Upper lobe of left lung (tissue), 6 donors: ENCODE measurements at places on chromosomes 1 and 21.

- H3K27me3 ChIP-seq = no peaks in the 10 kb centered on the region
- H3K4me1 ChIP-seq = no peaks in the 10 kb centered on the region
Observed at GRCh38 chr1:236288620-236288976, 6.8 kb upstream of the ERO1B start.

- no peak overlapping the region for H3K4me3 ChIP-seq
- no peak for DNase-seq
- peaks cover 11% of the 10 kb centered on the region for H3K4me1 ChIP-seq
- no peak overlapping the region for H3K27ac ChIP-seq
Observed at GRCh38 chr1:21251773-21252471, 38.3 kb downstream of the ECE1 start.

- H3K4me3 ChIP-seq = no peak overlapping the region
- no peak overlapping the region for H3K27ac ChIP-seq
- no peaks in the 10 kb centered on the region for H3K4me1 ChIP-seq
- peak; percentile 85 for DNase-seq
- no peaks in the 10 kb centered on the region for H3K27me3 ChIP-seq
- no peaks in the 10 kb centered on the region for H3K36me3 ChIP-seq
Observed at GRCh38 chr1:111747282-111747734, 8.1 kb upstream of the INKA2 start.

GRCh38 chr1:198106011-198106410, 50.8 kb upstream of the NEK7 start:
- no peak for DNase-seq
- no peak overlapping the region for H3K27ac ChIP-seq
- H3K27me3 ChIP-seq = no peaks in the 10 kb centered on the region
- no peak overlapping the region for H3K4me3 ChIP-seq
- H3K36me3 ChIP-seq = no peaks in the 10 kb centered on the region

- no peaks in the 10 kb centered on the region for H3K4me1 ChIP-seq
- no peak overlapping the region for H3K4me3 ChIP-seq
- no peak for DNase-seq
Observed at GRCh38 chr1:87812871-87813577, 484.3 kb downstream of the LMO4 start.

- peak overlapping the region; percentile 96 for H3K27ac ChIP-seq
- H3K36me3 ChIP-seq = no peaks in the 10 kb centered on the region
- H3K4me1 ChIP-seq = peaks cover 11% of the 10 kb centered on the region
- no peak for DNase-seq
- no peaks in the 10 kb centered on the region for H3K27me3 ChIP-seq
Observed at GRCh38 chr1:211257826-211258225, 1.3 kb upstream of the RCOR3 start.

DNA sequence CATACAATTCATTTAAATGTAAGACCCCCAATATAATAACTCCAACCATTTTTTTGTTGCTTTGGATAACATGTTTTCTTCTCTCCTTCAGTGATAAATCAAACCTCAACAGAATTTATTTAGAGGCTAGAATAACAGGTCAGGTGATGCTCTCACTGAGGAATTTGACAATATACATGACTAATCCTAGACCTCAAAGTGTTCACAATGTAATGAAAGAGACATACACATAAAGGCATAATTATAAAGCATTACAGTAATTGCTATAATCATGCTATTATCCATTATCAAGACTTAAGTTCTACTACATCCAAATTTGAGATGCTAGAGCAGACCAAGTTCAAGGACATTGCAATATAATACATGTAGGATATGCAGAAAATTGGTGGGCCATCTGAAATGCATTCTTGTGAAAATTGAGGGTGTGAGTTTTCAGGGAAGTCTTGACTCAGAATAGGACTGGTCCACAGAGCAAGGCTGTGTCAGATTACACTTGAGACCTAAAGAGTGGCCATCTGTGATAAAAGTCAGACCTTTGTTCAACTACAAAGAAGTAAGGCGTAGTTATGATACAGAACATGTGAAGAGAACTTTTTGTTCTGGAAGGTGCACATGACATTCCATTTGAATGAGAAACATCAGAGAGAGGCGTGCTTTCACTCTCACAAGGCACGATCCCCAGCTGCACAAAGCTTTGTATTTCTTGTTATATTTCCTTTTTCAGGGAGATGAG, 45.5 kb downstream of the UTP25 start:
- H3K36me3 ChIP-seq = no peaks in the 10 kb centered on the region

DNA sequence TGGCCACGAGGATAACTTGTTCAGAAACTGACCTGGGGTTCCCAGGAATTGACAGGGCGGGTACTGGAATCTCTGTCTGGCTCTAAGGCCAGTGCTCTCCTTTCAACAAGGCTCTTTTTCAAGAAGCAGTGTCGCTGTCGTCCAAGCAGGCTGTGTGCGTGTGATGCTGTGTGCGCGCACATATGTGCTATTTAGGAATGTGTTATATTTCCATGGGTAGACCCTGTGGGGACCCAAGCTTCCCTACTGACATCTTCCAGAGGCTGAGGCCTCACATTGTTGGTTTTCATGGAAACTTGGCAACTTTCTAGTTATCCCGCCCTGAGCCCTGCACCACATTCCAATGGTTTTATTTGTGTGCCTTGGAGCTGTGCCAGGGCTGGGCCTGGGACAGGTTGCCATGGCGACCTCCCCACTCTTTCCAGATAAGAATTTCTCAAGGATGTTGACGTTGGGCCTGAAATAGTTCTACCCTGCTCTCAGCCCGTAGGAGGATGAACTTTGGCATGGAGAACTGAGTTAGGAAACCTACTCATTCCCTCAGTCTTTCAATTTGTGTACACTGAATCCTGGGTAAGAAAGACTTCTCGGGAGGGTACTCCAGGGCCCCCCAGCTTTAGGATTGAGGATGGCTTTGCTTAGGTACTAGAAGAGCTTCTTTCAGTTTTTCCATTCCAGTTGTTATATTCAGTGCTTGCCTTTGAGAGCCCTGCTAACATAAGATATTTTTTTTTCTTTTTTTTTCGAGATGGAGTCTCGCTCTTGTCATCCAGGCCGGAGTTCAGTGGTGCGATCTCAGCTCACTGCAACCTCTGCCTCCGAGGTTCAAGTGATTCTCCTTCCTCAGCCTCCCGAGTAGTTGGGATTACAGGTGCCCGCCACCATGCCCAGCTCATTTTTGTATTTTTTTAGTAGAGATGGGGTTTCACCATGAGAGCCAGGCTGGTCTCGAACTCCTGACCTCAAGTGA, 38.8 kb upstream of the SRSF10 start:
- H3K27ac ChIP-seq = peak overlapping the region; percentile 83
- no peak overlapping the region for H3K4me3 ChIP-seq
- DNase-seq = peak; percentile 94
- no peaks in the 10 kb centered on the region for H3K27me3 ChIP-seq

DNA sequence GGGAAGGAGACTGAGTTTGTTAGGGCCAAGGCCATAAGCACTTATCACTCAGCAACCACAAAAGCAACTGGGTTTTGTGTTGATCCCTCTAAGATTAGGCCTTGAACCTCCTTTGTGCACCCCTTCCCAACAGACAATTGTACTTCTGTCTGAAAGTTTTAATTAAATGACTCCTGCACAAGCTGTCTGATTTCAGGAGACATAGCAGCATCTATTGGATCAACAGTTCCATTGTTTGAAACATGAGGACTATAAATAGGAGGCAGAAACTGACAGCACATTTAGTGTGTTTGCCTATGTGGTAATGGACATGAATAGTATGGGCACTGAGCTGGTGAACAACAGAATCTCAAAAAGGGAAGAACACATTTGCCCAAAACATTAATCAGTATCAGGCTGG, 167.3 kb upstream of the KCNJ6 start:
- DNase-seq = no peak
- no peaks in the 10 kb centered on the region for H3K4me1 ChIP-seq
- no peaks in the 10 kb centered on the region for H3K27me3 ChIP-seq
- H3K4me3 ChIP-seq = no peak overlapping the region
- no peak overlapping the region for H3K27ac ChIP-seq

DNA sequence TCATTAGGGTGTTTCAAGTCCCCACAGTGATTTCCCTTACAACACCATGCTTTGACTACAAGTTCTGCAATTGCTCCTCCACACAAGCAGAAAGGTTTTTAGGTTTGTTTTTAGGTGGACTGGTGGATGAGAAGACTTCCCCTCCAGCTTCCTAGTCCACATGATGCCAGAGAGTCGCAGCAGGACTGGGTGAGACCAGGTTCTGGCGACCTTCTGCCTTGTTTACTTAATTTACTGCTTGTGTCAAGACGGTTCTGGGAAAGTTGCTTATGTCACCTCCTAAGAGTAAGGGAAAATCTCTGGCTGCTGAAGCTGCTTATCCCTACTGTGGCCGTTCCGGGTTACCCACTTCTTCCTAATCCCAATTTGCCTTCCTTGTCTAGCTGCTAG, 76.4 kb downstream of the GLUL start:
- H3K4me3 ChIP-seq = no peak overlapping the region
- no peaks in the 10 kb centered on the region for H3K36me3 ChIP-seq

DNA sequence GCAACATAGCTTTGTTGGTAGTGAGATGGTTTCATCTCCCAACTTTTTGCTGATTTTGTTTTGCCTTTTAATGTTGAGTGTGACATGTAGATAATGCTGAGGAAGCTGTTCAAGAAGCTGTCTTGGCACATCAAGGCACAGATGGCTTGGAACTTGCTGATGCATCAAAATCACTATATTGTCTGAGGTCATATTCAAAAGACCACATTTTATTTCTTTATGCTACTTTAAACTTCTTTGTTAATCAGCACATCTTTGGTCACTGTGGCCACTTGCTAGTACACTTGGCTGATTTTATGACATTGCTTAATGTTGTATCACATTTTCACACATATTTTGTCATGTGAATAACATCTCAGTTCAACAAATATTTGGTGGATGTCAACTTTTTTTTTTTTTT, 87.1 kb upstream of the BCL10 start:
- H3K36me3 ChIP-seq = no peaks in the 10 kb centered on the region
- no peak overlapping the region for H3K4me3 ChIP-seq
- DNase-seq = no peak
- no peaks in the 10 kb centered on the region for H3K4me1 ChIP-seq
- no peaks in the 10 kb centered on the region for H3K27me3 ChIP-seq
- no peak overlapping the region for H3K27ac ChIP-seq

DNA sequence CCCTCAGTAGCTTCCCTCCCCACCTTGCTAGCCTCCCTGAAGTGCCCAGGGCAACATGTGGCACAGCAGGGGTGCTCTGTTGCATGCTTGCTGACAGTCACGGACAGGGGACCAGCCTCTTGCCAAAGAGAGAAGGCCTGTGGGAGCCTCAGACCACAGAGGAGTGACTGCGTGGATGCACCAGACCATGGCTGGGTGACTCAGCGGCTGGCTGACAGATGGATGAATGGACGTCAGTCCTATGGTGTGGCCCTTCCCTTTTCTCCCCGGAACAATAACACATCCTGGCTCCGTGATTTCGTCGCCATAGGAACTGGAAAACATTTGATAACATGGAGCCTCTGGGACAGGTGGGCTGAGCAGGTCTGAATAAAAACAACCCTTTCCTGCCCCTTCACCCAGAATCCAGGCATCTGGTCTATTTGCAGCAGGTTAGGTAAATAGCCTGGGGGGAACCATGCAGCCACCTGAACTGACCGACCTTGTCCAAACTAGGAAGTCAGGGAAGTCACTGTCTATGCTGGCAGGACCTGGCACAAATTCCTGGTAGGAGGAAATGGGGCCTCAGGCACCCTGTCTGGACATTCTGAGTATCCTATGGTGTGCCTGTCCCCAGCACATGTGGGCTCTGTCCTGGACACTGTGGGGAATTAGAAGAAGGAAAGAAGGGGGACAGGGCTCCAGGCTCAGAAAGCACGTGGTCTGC, 53.3 kb downstream of the NENF start:
- H3K36me3 ChIP-seq = no peaks in the 10 kb centered on the region
- H3K4me1 ChIP-seq = peaks cover 4% of the 10 kb centered on the region
- peak; percentile 83 for DNase-seq
- no peaks in the 10 kb centered on the region for H3K27me3 ChIP-seq

DNA sequence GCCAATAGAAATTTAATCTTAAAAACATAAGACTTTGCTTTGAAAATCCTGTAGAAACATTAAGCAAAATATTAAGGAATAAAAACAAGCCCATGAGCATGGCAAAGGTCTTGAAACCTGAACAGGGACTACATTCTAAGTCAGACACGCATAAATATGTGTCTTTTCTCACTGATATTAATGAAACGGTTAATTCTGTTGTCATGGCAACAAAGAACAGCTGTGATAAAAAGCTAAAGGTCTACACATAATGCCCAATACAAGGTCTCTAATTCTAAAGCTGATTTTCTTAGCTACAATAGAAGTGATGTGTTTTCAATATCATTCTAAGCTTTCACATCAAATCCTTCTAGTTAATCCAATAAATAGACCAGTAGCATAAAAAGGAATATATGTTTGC, 331.7 kb downstream of the PTBP2 start:
- DNase-seq = no peak
- H3K36me3 ChIP-seq = no peaks in the 10 kb centered on the region
- no peak overlapping the region for H3K4me3 ChIP-seq
- H3K4me1 ChIP-seq = no peaks in the 10 kb centered on the region

DNA sequence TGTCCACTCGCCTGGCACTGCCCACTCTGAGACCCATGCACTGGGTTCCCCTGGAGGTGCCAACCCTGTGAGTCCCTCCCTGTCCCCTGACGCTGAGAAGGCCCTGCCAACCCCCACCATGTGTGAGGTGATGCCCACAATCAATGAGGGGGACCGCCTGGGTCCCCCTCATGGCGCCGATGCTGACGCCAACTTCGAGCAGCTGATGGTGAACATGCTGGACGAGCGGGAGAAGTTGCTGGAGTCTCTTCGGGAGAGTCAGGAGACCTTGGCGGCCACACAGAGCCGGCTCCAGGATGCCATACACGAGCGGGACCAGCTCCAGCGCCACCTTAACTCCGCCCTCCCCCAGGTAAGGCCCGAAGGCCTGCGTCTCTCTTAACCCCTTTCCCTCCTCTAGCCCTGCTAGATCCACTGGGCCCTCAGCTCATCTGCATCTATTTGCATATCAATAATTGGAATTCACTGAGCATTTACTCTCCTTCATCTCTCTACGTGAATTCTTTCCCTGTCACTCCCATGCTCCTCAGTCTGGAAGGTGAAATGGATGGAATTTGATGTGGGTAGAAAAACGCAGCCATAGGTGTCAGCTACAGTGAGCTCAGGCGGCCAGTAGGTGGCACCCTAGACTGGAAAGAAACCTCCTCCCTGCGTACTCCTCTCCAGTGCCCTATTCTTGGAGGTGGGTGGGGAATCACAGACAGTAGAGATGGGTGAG, 12.8 kb downstream of the PPFIA4 start:
- H3K4me1 ChIP-seq = no peaks in the 10 kb centered on the region
- DNase-seq = peak; percentile 64
- no peaks in the 10 kb centered on the region for H3K36me3 ChIP-seq
- H3K27ac ChIP-seq = no peak overlapping the region
- H3K27me3 ChIP-seq = no peaks in the 10 kb centered on the region
- H3K4me3 ChIP-seq = no peak overlapping the region

GRCh38 chr1:212667223-212668139, 32.2 kb downstream of the BATF3 start:
- DNase-seq = no peak
- no peaks in the 10 kb centered on the region for H3K36me3 ChIP-seq
- no peak overlapping the region for H3K4me3 ChIP-seq
- H3K4me1 ChIP-seq = peaks cover 26% of the 10 kb centered on the region

GRCh38 chr1:2587071-2587859, 688 bp downstream of the PRXL2B start:
- peak overlapping the region; percentile 98 for H3K27ac ChIP-seq
- H3K4me1 ChIP-seq = peaks cover 54% of the 10 kb centered on the region
- H3K36me3 ChIP-seq = no peaks in the 10 kb centered on the region
- H3K27me3 ChIP-seq = no peaks in the 10 kb centered on the region
- peak overlapping the region; percentile 90 for H3K4me3 ChIP-seq
